ENCODE measurements at places on chromosomes 1 and 21. TPM values are rescaled to one million over a fixed set of nuclear protein-coding genes. Genes with fewer than 3 reads are reported as not detected.

DNA sequence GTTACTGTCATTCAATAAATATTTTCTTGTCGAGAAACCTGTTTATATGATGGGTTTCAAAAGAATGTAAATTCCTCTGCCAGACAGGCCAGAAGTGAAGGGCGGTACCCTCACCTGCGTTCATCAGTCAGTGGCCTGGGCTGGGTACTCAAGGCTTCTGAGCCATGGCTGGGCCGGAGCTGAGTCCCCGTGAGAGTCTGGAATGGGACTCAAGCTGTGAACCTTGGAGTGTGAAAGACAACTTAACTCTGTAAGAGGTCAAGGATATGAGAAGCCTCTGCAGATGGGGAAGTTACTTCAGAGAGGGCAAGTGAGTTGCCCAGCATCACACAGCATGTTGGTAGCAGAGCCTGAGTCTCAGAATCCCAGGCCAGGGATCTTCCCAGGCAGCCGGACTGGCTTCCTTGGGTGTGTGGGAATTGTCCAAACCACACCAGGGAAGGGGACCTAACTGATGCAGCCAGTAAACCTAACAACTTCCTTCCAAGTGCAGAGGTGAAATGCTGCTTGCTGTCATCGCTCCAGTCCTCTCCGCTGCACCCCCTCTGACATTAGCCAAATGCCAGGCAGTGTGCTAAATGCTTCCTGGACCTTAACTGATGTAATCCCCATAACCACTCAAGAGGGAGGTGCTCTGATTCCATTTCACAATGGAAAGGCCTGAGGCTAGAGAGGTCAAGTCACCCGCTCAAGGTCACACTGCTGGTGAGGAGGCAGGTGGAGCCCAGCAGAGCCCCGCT lies 4.8 kb downstream of the DISP3 start:
- DNase-seq: no peak

DNA sequence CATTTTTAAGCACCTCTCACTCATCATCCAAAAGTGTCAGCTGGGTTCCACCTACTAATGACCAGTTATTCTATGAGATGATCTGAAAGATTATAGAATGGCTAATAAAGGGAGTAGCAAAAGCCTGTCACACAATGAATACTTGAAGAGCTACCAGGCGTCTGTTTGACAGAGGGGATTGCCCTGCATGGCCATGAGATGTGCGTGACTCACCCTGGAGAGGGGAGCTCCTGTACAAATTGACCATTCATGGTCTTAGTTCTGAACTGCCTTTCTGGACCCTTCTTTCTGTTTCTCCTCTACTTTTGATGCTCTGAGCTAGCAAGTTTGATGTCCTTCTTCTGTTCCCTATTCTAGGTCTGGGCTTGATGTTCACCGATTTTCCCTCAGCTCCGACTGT lies 85.2 kb upstream of the ABCD3 start:
- DNase-seq: no peak

The VAV3 gene
- total RNA-seq: 7.7 TPM

- DNase-seq: no peak
Measured at GRCh38 chr1:21848524-21849174, 36.6 kb downstream of the LDLRAD2 start.

- DNase-seq: no peak
Measured at GRCh38 chr21:27505516-27505915, 538.6 kb upstream of the ADAMTS5 start.

- DNase-seq: no peak
Measured at GRCh38 chr21:33261635-33262034, 4.5 kb upstream of the IL10RB start.

The ASCL5 gene
- total RNA-seq: 0.18 TPM

GRCh38 chr1:237640966-237641365 lies 249.8 kb downstream of the ZP4 start:
- DNase-seq: no peak

DNA sequence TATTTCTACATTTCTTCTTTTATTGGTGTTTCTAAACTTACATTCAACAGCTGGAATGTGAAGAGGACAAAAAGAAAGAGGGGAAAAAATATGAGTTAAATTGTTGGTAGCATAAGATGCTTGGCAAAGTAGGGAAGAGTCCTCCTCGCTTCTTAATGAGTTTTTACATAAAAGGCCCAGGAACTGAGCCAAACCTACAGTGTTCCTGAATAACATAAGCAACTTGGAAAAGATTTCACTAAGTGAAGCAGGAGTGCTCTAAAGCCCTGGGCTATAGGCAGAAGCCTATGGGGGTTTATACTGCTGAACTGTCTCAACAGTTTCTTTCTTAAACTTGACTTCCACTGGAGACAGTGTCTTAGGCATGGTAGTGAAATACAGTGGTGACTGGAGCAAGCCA lies 115.0 kb upstream of the USP25 start:
- DNase-seq: no peak

DNA sequence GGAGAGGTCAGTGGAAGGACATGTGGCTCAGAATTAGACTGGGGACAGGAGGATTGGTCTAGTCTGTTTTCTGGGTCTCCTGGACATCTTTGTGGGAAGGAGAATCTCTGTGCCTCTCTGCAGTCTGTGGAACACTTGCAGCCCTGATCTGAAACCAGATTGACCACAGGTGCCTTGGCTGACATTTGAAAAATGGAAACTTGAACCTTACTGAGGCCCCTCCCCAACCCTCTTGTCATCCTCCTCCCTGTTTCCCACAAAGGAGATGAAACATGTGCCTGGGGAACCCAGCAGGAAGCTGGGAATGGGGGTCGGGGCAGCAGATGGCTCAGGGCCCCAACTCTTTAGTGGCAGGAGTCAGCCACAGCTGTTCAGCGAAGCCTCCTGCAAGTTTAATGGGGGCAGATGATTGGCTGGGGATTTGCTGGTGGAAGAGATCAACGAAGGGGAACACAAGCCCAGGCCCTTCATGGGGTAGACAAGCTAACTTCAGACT lies 18.1 kb downstream of the VASH2 start:
- no peak for DNase-seq

The ORC1 gene
- total RNA-seq: 33.6 TPM

DNA sequence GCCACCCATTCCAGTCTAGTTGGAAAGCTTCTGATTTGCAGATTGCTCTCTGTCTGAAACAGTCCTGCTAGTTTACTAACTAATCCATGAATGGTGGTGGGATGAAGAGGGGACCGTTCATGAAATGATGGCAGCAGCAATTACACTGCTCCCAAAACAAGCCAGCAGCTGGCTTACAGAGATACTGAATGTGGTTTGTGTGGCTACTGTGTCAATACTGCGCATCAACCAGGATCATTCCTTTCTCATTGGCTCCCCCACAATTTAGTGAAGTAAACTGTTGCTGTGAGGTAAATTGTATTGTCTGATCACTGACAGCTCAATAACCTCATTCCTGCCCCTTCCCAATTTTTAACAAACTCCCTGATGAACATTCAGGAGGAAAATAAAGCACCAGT lies 191.3 kb upstream of the LMO4 start:
- DNase-seq: no peak

The LCE1A gene
- total RNA-seq: not detected

The CLCA2 gene
- 0.07 TPM for total RNA-seq

DNA sequence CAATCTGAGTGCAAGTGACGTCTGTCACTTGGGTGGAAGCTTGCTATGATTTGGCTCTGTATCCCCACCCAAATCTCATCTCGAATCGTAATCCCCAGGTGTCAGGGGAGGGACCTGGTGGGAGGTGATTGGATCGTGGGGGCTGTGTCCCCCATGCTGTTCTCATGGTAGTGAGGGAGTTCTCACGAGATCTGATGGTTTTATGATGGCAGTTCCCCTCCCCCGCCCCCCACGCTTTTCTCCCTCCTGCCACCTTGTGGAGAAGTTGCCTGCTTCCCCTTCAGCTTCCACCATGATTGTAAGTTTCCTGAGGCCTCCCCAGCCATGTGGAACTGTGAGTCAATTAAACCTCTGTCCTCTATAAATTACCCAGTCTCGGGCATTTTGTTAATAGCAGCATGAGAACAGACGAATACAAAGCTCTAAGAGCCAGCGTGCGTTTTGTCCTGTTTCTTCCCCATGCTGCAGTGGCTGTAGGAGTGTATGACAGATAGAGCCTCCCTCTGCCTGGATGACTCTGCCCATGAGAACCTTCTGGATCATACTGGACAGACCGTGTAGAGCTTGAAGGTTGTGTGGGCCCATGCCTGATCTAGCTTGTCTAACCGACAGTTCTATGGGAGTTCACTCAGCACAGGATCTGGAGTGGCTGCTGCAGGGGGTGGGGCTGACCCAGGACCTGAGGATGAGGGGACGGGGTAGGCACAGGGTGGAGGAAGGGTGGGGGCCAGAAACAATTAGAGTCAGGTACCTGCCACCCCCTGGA lies 139.7 kb upstream of the ERRFI1 start:
- DNase-seq: peak; percentile 31

GRCh38 chr1:109636201-109636952 lies 16.7 kb downstream of the AMPD2 start:
- DNase-seq: no peak

The B4GALT2 gene
- total RNA-seq: 66.9 TPM

The TAS1R1 gene
- not detected for total RNA-seq

The HTR6 gene
- 1.2 TPM for total RNA-seq

DNA sequence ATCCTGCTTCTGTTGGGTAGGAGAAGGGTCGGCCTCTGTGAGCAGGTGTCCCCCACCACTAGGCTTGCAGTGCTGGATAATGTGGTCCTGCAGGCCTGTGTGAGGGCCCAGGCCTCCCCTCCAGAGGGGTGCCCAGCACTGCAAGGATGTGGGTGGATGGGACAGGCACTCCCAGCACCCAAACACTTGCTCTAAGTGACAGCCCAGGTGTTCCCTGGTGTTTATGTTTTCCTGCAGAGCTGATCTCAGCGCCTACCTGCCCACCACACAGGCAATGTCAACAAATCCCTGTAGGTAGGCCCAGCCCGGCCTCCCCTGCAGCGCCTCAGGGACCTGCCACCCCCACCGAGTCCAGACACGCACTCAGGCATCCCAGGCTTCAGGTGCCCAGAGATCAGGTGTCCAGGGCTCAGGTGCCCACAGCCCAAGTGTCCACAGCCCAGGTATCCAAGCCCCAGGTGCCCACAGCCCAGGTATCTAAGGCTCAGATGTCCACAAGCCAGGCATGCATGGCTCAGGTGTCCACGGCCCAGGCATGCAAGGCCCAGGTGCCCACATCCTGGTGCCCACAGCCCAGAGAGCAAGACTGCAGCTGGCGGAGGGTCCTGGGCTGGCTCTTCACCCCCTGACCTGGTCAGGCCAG lies 59.2 kb downstream of the WNT9A start:
- DNase-seq: no peak

DNA sequence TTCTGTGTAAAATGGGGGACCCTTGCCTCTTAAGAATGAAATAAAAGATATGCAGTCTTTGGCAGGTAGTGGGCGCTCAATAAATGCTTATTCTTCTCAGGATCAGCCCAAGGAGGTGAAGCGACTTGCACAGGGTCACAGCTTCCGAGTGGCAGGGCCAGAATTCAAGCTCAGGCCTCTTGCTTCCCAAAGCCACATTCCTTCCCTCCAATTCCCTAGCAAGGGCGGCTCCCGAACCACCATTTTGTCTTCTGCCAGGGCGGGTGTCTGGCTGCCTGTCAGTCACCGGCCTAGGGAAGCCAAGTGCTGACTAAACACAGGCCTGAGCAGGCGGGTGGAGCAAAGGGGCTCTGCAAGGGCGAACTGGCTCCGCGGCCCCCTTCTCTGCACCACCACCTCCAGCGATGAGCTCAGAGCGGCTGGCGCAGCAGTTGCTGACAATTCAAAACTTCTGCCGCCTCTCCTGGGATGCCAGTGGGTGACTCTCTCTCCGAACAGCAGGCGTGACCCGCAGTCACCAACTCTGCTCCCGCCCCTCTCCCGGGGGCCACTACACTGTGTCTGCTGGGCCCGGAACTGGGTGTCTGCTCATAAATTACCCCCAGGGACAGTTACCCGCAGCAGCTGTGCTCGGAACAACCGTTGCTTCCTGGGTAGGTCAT lies 10.8 kb downstream of the GPR3 start:
- peak; percentile 64 for DNase-seq

DNA sequence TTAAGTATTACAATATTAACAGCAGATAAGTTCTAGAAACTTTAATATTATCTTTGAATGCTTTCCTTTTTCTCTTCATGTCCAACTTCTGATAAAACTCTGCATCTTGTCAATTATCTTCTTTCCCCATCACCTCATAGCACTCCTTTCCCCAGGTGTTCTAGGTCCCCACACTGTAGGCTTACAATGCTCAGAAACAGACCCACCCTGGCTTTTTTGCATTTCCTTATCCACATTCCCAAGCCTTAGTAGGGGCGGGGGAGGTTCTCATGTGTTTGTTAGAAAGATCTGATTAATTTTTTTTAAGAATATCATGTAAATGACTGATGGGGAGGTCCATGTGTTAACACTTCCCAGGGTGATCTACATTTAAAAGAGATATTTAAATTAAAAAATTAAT lies 63.9 kb downstream of the PLPPR4 start:
- no peak for DNase-seq

DNA sequence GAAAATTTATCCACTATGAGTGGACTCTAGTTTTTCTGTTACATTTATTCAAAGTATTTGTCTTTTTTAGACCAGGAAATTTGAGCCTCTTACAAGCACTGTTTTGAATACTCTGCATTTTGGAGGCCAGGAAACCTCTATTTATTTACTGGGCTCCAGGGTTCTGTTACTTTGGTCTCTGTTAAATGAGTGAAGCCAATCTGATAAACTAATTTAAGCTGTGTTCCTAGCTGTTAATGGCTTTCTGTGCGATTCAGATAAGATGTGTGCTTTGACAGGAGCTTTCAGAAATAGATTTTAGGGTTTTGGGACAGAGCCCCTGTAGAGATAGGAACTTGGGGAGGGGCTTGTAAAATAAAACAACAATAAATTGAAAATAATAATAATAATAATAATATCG lies 23.9 kb downstream of the ACKR1 start:
- no peak for DNase-seq

The GCSAML gene
- not detected for total RNA-seq

- DNase-seq: no peak
Measured at GRCh38 chr1:202765721-202766120, 42.5 kb downstream of the KDM5B start.

DNA sequence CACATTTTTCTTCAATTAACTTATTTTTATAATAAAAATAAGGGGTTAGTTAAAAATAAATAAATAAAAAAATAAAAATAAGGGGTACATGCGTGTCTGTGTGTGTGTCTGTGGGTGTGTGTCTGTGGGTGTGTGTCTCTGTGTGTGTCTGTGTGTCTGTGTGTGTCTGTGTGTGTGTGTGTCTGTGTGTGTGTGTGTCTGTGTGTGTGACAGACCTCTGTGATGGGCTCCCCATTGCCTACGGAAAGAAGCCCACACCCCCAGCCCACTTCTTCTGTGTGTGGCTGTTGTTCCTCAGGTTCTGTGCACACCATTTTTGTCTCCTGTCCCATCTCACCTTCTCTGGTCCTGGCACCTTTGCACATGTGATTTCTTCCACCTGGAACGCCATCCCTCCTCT lies 9.9 kb downstream of the PHLDA3 start:
- DNase-seq: no peak

DNA sequence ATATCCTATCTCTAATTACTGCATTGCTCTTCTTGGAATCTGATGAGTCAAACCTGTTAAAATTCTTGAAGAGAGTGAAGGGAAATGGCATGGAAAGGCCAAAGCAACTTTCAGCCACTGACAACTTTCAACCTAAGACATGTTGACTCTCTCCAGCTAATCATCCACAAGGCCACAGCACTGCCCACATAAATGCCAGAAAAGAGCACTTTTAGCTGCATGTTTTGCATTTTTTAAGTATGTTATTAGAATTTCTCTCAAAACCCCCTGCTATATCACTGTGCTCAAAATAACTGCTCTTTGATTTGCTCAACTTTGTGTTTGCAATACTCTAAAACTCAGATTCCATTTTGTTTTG lies 352.5 kb downstream of the ADGRL2 start:
- no peak for DNase-seq

All from WTC11 (cell line).